ENCODE measurements at places on chromosomes 5 and 9.

DNA sequence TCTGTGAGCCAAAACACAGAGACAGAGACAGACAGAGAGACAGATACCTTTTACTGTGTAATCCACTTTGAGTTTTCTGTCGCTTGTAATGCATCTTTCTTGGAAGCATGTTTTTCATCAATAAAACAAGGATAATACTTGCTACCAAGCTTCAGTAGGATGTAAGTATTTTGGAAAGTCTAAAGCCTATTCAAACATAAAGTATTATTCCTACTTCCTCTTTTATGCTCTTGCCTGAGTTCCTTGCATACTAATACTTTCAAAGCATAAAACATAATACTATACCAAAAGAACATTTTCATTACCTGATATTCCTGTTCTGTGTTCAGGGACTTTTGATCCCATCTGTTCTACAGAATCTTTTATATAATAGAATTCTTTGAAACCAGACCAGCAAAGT, 64.5 kb upstream of the SLC30A5 start:
- no peak for DNase-seq

GRCh38 chr9:134336228-134336627, 10.0 kb downstream of the RXRA start:
- no peak for DNase-seq

- DNase-seq, result no peak
Observed at GRCh38 chr5:138514021-138514420, 29.0 kb downstream of the ETF1 start.

- DNase-seq, result no peak
Observed at GRCh38 chr9:3214741-3215140, 311.1 kb downstream of the RFX3 start.

DNA sequence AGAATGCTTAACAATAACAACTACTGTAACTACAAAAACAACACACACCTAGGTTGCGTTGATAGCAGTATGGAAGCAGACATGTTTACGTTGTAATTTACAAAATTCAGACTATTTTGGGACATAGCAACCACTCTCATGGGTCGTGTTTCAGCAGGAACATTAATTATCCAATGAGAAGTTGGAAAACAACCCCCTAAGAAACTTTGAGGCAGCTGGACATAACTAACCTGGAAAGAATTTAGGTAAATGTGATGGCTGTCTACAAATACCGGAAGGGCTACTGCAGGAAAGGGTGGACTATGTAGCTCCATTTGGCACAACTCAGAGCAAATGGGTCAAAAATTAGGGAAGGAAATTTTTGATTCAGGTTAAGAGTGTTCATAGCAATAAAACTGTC, 409.3 kb downstream of the ADGRV1 start:
- DNase-seq, result no peak

- DNase-seq, result no peak
Observed at GRCh38 chr5:132260714-132261551, 3.4 kb downstream of the PDLIM4 start.

DNA sequence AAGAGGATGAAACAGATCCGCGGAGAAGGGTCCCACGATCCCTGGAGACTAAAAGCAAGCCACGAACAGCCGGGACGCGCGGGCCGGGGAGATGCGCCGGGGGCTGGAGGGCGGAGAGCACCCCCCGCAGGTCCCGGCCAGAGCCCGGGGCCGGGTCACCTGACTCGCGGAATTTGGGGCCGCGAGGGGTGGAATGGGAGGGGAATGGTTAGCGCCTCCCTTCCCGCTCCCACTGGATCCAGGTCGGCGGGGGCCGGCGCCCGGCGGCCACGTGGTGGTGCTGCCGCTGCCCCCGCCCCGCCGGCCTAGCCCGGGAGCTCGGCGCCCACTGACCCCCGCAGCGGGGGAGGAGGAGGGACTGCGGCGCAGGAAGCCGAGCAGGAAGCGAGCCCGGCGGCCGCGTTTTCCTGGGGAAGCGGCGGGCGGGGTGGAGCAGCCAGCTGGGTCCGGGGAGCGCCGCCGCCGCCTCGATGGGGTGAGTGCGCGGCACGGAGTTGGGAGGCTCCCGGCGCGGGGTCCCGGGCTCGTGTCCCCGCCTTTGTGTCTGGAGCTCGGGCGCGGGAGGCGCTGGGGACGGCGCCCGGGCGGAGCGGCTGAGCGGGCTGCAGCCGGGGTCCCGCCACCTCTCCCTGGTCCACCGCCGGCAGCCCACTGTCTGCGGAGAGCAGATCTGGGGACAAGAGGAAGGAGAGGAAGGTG, at the start of gene RAI14:
Gene RAI14, plus strand, starts transcription at position 328 of the 699 bp plus-strand sequence. CDS start 30,592 bp downstream, outside the sequence.
- DNase-seq, result no peak

DNA sequence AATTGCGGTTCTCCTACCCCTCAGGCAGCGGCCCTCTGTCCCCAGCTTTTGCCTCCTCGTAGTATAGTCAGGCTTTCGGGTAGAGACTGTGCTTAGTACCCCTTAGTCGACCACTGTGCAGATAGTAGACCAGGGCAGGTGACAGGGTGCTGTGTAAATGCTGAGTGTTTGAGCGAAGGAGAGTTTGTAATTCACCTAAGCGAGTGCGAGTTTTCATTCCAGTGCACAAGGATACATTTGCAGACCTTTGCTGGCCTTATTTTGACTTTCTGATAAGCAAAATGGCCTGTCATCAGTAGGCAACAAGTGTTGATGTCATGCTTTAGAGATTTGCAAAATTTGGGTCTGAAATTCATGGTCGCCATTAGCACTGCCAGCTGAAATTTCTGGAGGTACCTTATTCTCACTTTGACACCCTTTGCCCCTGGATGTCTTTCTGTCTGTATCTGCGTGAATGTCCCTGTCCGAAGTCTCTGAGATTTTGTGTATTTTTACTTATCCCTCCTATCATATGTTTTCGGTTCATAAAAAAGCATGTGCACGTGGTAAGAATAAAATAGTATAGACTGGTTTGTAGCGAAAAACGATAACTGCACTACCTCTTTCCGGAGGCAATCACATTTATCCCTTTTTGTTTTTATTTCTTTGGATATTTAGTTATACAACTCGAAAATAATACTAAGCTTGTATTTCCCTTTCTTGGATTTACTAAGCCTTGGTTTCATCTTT, 1.9 kb downstream of the LMNB1 start:
- no peak for DNase-seq

DNA sequence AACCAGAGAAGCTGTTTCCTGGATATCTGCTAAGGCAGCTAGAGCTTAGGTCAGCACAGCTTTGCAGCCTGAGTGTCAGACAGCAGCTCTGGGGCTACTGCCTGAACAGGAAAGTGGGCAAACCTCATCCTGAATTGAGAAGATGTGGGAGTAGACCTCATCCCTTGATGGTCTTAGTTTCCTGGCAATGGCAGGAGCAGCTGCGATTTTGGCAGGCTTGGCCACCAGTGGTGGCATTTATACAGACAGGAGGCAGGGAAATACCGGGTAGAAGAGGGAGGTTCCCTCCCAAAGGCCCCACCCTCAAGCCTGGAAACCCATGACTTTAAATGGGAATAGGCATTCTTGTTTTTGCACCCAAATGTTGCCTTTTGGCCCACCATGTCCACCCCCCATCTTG, 69.7 kb downstream of the LIX1 start:
- DNase-seq, result no peak

DNA sequence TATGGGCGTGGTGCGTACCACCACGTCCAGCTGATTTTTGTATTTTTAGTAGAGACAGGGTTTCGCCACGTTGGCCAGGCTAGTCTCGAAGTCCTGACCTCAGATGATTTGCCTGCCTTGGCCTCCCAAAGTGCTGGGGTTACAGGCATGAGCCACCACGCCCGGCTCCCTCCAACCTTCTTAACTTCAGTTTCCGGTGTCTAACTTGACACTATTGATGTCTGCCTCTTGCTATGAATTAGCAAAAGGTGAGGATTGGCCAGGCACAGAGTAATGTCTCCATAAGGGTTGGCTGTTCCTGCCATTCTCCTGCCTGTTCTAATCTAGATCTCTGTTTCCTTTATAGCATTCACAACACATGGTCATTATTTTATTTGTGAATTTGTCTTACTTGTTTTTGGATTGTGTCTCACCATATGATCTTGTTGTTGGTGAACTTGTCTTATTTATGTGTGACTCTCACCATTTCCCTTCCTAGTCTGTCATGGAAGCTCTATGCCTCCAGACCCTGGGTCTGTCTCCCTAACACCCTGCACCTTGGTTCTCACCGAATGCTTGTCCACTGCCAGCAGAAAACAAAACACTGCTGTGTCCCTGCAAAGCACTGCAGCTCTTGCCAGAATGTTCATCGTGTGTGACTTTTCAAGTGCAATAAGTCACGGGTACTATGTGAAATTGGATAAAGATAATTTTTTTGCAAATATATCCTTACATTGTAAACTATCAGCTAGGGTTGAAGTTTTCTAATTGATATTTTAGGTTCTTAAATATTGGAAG, 26.0 kb downstream of the BASP1 start:
- DNase-seq, result no peak

- no peak for DNase-seq
Observed at GRCh38 chr5:139700711-139701055, 52.5 kb downstream of the CXXC5 start.

DNA sequence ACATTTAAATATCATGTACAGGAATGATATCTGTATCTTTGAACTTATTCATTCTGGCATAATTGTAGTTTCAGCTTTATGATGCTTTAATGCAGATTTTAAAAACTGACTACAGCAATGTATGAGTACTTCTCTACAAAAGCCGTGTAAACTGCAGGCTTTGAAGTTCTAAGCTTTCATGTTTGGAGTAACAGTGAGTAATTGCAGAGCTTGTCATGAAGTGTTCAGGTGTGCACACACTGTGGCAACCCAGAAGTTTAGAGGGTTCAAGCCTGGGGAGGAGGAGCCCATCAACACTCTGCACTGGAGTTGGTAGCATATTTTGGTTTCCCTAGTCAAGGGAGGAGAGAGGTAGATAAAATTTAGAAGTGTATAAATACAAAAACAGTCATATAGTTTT, 130.9 kb downstream of the CD180 start:
- DNase-seq, result no peak

DNA sequence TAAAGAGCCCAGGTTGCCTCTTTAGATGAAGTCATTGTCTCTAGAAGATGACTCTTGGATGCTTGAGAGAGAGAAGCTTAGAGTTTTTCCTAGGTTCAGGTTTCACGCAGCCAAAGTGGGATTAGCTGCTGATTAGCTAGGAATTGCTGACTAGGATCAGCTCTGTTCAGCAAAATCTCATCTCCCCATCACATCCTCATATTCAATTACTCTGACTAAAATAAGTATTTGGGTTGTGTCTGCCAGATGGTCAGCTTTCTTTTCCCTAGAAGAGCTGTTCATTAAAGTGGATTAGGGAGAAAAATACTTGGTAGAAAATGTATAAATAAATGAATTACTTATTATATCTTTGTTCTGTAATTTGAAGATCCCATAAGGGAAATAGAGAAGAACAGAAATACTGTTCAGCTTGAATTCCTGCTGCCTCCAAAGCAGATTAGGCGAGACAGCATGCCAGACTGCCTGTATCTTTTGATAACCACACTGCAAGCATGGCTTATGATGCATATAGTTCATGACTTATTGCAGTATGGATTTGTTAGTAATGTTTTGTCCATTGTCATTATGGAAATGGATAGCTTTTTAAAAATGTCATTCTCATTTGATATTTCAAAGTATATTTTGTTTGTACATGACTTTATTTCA, 184.8 kb upstream of the CD180 start:
- no peak for DNase-seq

- DNase-seq, result no peak
Observed at GRCh38 chr5:78662323-78662722, 13.8 kb upstream of the LHFPL2 start.

DNA sequence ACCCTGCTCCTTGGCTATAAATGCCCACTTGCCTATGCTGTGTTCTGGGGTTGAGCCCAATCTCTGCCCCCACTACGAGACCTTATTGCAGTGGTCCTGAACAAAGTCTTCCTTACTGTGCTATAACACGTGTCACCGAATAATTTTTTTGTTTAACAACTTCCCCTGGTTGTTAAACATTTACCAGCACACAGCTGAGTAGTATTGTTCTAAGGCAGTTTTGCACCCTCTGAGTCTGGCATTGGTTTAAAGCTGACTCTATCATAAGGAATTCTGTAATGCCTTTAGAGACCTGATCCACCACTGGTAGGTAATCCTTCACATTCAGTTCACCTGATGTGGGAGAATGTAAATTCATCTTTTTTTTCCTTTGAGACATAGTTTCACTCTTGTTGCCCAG, 25.6 kb upstream of the ANKRD31 start:
- no peak for DNase-seq

DNA sequence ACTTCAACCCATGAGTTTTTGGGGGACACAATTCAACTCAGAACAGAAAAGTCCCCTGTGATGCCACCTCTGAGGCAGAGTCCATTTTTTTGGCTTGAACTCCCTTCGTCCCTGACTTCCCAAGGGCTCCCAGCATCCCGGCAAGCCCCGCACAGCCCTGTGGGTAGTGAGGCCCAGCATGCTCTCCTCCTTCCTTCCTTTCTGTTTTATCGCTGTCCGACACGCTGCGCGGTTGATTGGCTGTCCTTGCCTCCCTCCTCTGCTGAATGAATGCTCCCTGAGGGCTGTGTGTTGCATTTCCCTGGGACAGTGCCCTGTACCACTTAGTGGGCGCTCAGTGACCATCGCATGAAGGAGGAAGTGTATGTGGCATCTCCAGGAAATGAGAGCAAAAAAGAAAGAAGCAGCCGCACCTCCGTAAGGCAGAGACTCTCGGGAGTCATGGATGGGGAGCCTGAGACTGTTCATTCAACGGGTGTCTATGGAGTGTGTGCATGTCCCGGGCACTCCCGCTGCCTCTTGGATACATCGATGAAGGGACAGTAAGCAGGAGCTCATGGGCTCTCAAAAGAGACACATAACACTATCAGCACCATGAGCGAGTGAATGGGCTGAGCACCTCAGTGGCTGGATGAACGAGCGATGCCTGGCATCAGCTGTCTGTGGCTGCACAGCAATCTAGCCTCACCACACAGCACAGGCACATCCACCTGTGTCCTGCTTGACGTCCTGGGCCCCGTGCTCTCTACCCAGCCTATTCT, 10.1 kb upstream of the IRX4 start:
- no peak for DNase-seq

GRCh38 chr9:38689678-38690077, 30.3 kb downstream of the FAM240B start:
- DNase-seq, result no peak

GRCh38 chr9:92550765-92551164, 15.0 kb upstream of the ECM2 start:
- DNase-seq, result no peak

DNA sequence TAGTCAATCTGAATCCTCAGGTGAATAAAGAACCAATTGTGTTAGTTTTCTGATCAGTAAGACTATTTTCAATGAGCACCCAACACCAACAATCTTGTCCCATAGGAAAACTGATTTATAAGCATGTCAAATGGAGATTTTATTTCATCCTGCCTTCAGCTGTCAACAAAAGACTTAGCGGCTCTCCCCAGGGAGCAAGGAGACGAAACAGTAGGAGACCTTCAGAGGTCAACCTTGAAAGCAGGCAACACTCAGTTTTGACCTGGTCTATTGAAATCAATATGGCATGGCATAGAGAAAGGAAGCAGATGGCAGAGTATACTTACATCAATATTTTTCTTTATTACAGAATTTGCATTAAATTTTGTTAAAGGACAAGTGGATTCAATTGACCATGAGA, 34.1 kb downstream of the ZNF622 start:
- no peak for DNase-seq

Measured in CD4-positive, alpha-beta T cell treated with Interferon gamma for 1 hour (primary cell).